ENCODE measurements at places on chromosomes 13 and 19. TPM values are rescaled to one million over a fixed set of nuclear protein-coding genes. Genes with fewer than 3 reads are reported as not detected.

Gene URAD
- total RNA-seq, result not detected

Gene ETV2
- 0.49 TPM for total RNA-seq

Gene BRME1
- total RNA-seq, result 0.49 TPM

Gene FBXO17
- 53.4 TPM for total RNA-seq

Gene LILRA5
- total RNA-seq, result not detected

Gene ZNF555
- total RNA-seq, result 5.3 TPM

Gene PCDH20
- total RNA-seq, result 3.3 TPM

Gene ZNF575
- 0.16 TPM for total RNA-seq
